Activated B cell treated with CpG ODN at 0.5 μM for 24 hours (primary cell): ENCODE measurements at places on chromosomes 1 and 21.

GRCh38 chr1:54497338-54497737 is 50.7 kb upstream of the ACOT11 start:
- no peak for DNase-seq

GRCh38 chr1:75725861-75726361 is 1.4 kb downstream of the ACADM start:
- no peak for DNase-seq

DNA sequence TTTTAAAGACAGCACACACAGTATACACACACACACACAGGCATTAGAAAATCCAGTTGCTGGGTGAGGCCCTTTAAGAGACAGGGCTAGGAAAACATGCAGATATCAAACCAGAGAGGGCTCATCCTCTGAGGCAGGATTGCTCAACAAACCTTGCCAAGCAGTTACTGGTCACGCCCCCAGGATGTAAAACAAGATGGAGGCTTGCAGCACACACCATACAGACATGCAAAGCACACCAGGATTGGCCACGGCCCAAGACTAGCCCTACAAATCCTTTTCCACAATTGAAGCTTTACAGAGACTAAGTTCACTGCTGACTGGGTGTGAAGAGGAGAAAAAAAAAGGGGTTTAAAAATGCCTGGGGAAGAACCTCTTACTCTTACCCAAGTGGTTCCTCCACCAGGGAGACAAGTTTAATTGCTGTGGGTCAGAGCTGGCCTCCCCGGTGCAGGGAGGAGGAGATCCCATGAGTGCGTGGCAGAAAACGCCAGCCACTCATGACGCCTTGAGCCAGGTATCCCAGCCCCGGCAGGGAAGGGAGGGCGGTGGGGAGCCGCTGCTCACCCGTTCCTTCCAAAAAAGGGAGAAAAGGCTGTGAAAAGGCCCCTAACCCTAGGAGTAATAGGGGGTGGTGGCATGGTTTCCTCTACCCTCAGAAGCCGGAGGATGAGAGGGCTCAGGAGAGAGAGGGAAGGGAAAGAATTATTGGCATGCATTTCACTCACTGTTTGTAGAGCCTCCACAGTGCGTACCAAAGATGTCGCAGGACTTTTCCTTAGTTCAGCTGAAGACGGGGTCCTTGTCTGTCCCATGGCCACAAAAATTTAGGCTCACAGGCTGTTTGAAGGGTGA is 594.6 kb upstream of the ZP4 start:
- no peak for DNase-seq

DNA sequence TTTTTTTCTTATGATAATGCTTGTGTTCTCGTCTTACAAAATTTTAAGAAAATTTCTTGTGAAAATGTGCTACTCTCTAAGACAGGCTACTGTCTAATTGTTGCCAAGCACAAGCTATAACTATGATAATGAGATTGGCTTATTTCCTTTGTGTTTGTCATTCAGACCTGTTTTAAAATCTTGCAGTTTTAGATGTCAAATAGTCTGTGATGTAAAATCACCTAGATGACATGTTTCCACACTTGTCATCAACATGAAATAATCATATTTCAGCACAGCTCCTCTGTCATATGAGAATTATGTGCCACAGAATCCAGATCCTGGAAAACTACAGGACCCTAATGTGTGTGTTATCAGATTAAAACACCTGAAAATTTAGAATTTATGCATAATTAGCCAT is 539.7 kb downstream of the USP25 start:
- no peak for DNase-seq

- no peak for DNase-seq
These were observed 12.1 kb downstream of the RBBP5 start for GRCh38 chr1:205109711-205110110.

GRCh38 chr1:228281631-228282328 is 73.9 kb downstream of the OBSCN start:
- peak; percentile 6 for DNase-seq

DNA sequence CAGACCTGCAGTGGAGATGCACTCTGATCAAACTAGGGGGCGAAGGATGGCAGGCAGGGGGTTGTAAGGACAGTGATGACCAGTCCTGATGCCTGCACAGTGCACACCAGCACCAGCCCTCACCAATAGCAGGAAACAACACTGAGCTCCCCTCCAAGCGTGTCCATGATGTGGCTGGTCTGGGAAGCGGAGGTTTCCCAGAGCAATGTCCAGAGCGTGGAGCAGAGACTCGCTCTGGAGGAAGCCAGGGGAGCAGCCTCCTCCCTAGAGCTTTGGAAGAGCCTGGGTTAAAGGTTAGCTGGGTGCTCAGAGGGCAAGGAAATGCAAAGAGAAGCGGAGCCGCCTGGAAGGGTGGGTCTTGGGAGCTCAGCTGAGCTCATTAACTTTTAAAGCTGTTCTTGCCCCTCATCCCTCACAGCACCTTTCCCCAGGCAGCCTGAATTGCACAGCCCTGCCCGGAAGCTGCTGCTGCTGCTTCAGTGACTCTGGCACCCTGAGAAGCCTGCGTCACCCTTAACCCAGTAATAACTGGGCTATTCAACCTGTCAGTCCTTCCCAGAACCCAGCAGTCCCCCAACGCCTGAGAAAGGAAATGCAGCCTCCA is 162.2 kb upstream of the RAB4A start:
- no peak for DNase-seq

DNA sequence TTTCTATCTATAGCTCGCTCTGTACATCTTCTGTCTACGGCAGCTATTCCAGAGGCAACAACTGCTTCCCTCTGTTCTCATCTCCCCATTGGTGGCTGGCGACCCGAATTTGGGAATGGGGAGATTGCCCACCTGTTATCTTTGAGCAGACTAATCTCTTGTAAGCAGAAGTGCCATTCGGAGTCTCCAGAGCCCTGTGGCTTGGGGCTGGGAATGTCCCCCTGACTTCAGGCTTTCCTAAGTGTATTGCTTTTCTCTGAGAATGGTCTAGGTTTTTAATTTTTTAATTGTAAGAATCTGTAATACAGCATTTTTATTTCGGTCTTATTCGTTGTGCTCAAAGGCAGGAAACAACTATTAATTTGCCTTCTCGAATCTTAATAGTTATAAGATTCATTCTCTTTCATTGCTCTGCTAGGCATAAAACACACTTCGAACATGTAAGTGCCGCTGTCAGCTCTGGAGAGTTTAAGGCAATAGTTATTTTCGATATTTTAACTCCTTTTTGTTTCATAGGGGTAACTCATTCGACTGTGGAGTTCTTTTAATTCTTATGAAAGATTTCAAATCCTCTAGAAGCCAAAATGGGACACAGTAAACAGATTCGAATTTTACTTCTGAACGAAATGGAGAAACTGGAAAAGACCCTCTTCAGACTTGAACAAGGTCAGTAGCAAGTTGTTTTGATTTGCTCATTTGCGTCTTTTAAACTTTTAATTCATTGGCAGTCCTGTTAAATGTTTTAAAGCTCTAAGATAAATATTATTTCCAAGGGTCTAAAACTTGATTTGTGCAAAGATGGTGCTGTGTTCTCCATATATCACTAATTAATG is 514 bp downstream of the AGL start:
- DNase-seq = no peak

GRCh38 chr1:67818725-67819301 is 14.5 kb downstream of the GNG12 start:
- no peak for DNase-seq

DNA sequence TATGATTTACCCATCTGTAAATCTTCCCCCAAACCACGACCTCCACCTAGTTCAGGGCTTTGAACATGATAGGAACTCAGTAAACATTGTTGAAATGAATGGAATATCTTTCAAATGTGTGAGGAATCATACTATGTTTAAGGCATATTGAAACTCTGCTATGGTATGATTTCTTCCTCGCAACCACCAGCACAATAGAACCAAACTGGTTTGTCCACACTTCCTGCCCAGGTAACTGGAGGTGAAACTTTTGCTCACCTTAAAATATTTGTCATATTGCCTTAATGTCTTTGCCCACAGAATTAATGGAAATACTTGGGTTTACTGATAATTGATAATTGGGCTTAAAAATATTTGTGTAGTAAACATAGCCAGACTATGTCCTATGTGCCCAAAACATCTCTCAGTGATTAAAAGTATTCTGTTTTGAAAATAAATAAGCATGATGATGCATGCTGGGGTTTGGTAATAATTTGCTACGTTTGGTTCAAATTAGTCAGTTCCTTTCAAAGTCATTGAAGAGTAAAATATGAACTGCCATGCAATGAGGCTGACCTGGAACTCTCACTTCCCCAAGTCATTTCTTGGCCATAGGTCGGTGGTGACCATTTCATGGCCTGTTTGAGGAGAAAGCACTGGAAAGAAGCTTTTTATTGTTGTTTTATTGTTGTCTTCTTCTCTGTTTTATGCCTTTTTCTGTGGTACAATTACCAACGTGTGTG is 73.3 kb downstream of the TNFSF18 start:
- DNase-seq = no peak

DNA sequence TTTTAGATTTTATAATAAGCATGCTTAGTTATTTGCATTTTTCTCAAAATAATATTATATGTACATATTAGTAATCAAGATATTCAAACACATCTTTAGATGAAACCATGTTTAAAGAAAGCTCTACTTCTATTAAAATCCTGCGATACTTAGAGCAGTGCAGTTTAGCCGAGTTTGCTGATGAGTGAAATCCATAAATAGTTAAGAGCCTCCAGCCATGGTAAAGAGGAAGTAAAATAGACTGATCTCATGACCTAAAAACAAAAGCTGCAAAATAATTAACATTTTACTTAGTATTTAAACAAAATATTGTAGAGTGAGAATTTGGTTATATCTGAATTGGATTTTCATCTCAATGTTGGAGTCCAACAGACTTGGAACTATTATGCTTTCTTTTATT is 147.4 kb upstream of the NRIP1 start:
- DNase-seq = no peak

DNA sequence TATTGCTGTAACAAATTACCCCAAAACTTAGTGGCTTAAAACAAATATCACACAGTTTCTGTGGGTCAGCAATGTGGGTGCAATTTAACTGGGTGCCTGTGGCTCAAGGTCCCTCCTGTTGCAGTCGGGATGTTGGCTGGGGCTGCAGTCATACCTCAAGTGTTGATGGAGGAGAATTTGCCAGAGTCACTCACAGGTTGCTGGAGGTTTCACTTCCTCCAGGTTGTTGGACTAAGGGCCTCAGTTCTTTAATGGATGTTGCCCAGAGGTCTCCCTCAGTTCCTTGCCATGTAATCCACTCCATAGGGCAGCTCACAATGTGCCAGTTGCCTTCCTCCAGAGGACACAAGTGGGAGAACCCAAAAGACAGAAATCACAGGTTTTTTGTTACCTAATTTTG is 2.5 kb upstream of the TAF13 start:
- no peak for DNase-seq

- DNase-seq = no peak
These were observed 109.8 kb downstream of the PATJ start for GRCh38 chr1:61851849-61852669.

GRCh38 chr1:108050911-108051629 is 86.1 kb upstream of the VAV3 start:
- DNase-seq = no peak

DNA sequence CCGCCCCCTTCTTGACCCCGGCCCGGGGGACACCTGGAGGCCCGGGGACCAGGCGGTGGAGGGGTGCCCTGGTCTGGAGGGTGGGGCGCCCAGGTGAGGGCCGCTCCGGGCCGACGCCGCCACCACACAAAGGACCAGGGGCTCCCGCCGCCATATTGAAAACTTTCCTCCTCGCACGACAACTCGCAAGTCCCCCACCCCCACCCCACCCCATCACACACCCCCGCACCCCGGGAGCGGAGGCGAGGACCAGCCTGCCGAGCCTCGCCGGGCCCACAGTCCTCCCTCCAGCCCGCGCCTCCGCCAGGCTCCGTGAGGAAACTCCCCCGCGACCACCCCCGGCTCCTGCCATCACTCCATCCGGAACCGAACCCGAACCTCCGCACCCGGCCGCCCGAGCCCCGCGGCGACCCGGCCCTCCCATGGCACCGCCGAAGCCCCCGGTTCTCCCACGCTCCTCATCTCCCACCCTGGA is 733 bp downstream of the KDM5B start:
- peak; percentile 25 for DNase-seq
